ENCODE measurements at places on chromosomes 5 and 9.

DNA sequence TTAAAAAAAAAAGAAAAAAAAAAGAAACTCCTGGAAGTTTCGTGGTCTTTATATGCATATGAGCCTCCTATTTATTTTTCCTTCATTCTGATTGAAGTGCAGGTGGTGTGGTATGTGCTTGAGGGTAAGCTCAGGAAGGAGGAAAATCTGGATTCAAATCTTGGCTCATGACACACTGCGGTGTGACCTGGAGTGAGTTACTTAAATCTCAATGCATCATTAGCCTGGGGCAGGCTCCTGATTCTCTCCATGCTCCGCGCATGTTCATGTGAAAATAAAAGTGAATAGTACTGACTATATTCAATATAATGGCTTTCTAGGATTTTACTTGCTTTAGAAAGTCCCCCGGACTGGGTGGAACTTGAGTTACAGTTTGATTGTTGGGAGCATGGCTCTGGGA is 35.6 kb downstream of the PTTG1 start:
- DNase-seq, result no peak

GRCh38 chr9:114518599-114519022 is 13.3 kb upstream of the WHRN start:
- no peak for DNase-seq

DNA sequence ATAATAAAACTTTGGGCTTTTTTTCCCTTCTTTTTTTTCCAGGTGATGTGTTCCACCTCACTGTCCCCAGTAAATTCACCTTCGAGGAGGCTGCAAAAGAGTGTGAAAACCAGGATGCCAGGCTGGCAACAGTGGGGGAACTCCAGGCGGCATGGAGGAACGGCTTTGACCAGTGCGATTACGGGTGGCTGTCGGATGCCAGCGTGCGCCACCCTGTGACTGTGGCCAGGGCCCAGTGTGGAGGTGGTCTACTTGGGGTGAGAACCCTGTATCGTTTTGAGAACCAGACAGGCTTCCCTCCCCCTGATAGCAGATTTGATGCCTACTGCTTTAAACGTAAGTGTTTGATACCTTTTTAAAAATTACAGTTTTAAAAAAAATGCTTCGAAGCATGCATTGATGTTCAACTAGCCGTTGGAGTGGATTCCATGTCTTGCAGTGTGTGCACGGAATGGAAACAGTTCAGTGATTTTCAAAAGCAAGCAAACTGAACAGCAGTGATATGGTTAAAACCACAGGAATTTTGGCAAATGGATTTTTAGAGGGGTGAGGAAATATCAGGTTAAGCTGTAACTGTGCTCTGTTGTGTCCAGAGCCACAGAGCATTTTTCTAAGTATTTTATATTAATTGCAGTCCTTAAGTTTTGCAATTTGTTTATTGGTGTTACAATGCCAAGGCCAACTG is 40.7 kb downstream of the VCAN start:
- DNase-seq, result no peak

GRCh38 chr5:107653685-107654084 is 17.1 kb downstream of the EFNA5 start:
- DNase-seq, result no peak

DNA sequence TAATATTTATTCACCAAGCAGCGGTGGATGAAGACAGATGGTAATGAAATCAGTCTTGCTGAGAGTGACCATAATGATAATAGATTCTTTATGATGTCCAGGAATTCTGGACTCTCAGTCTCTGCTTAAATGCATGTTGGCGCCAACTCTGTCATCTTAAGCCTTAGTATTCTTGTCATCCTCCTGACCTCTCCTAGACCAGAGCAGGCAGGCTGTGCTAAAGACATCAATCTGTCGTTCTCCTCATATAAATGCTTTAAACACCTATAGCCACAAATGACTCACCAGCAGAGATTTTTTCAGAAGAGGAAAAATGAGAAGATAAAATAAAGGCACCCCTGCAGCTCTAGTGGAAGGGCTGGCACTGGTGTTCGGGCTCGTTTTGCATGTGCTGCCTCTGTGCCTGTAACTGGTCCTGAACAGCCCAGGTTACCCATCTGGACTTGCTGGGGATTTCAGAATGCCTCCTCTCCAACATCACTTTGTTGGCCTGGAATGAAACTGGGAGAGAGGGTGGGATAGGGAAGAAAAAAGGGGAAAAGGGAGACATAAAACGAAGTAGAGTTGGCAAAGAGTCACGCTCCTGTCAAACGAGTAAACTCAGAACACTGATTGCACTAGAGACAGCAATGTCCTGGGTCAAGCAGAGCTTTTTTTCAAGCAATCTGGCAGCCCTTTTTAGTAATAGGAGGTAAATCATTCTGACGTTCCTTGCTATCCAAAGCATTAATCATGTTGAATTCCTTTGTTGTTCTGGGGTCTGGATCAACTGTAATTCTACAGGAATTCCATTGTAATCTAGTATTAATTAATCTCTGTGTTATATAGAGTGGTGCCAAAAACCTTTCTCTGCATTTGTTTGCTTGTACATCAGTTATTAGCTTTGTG is 195.5 kb upstream of the CLINT1 start:
- no peak for DNase-seq

DNA sequence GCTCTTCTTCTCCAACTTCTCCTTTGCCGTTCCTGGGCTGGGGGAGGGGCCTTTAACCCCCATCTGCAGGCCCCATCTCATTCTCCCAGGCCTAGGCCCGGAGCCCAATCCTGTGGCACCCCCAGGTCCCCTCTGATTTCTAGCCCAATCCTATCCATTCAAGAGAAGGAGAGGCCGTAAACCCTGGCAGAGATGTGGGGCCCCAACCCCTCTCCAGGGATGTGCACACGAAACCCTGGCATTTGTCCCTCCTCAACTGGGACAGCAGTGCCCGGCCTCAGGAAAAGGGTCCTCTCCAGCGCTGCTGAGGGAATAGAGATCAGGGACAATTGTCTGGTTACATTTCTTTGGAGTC is 24.2 kb upstream of the ADAMTS2 start:
- DNase-seq, result no peak

DNA sequence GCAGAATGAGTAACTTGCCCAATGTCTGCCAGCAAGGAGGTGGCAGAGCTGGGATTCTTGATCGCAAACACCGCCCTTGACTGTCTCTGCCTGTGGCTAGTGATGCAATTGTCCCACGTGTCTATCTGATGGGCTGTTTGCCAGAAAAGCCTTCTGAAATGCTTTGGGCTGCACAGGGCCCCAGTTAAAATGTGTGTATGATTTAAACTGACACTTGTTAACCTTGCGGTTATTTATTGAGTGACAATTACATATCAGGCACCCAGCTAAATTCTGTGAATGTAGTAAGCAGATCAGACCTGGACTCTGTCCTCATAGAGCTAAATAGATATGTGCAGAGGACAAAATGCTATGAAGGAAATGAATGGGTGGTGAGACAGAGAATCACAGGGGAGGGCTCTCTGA is 11.6 kb upstream of the IL12B start:
- DNase-seq, result no peak

DNA sequence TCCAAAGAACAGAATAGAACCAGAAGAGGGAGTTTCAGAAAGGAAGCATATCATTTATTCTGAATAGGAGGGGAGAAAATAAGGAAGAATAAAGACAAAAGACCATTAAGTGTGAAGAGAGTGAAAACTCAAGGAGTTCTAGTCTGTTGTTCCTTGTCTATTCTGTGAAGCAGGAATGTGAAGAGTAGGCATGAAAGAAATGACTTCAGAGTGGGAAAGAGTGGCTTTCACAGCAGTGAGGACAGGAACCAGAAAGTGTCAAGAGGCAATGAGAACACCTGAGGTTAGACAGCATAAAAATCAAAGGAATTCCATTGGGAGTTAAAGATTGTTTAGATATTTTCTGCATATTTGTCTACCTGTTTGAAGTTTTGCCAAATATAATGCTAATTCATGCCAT is 768.8 kb upstream of the GRAMD2B start:
- no peak for DNase-seq

DNA sequence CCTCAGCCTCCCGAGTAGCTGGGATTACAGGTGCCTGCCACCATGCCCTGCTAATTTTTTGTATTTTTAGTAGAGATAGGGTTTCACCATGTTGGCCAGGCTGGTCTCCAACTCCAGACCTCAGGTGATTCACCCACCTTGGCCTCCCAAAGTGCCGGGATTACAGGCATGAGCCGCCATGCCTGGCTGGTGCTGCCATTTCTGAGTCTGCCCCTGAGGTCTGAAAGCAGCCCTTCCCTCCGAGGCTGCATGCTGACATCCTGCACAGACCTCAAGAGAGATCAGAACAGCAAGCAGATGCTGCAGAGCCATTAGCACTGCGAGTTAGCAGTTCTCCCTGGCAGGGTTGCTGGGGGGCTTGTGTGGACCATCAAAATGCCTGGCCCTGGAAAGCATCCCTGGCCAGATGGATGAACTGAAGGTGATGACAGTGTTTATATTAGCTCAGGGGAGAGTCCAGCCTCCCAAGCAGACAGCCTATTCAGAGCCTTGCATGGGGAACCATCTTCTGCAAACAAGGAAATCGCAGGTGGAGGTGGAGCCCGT is 176.5 kb upstream of the PANK3 start:
- no peak for DNase-seq

DNA sequence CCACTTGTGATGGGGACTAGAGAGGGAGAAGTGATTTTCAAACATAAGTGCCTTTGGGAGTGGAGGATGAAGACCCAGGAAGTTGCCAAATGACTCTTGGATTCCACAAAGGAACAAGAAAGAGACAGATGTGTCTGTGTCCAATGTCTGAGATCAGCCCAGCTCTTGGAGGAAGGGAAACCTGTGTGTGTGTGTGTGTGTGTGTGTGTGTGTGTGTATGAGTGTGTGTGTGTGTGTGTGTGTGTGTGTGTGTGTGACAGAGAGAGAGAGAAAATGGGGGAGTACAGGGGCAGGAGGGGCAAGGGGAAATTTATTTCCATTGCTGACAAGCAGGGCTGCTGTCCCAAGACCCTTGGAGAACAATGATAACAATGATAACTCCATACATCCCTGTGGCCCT is 72.0 kb downstream of the PSD2 start:
- DNase-seq, result no peak

DNA sequence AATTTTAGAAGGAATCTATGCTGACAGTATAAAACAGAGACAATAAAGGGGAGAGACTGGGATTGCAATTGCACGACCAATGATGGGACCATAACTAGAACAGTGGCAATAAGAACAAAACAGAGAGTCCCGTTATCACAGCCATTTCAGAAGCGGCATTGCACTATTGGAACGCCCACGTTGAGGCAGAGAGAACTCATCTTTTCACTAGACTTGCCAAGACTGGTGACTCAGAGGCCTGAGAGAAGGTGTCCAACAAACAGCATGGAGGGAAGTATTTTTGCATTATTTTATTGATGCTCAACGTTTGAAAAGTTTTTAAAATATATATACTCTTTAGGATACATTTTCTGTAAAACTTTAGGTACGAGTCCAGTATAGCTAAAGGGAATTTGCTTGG is 737.7 kb downstream of the TLE1 start:
- DNase-seq, result no peak

GRCh38 chr5:87686975-87687374 is 274.2 kb upstream of the CCNH start:
- no peak for DNase-seq

DNA sequence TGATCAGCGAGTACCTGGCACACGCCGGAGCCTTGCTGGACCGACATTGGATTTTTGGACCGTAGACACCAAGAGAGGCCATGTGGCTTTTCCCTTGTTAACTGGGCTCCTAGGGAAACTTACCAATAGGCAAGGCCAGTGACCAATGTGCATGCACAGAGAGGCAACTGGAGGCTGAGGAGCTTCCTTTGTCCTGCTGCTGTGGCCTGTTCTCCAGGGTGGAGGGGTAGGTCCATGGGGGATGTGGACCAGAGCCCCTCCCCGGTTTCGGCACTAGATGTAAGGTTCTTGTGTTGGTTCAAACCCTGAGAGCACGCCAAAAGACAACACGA is 34.8 kb upstream of the ANXA2R start:
- no peak for DNase-seq

DNA sequence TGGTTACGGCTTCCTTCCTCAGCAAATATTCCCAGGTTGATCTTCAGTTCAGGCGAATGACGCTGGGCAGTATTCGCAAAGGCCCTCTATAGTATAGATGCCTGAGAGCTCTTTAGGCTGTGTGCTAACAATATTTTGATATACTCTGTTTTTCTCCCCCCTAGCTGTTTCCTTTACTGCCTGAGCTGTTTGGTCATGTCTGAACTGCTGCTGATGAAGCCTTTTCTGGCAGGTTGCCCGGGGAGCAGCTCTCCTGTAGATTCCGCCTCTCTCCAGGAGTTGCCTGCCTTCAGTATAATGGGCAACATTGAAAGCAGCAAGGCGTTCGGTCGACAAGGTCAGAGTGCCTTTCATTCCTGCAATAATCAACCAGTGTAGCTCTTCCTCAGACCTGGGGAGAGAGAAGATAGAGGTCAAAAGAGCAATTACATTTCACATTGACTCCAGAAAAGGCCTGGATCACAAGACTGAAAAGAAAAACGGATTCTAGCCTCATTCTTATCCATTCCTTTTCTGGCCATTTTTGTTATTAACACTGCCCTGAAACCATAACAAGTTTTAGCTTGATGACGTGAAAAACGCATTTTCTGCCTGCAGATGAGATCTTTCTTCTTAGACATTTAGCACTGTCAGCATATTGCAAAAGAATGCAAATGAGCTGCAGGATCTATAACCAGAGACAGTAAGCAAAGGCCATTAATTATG is 60.1 kb upstream of the ZNF608 start:
- DNase-seq, result peak; percentile 62

Measured in D341Med (cell line).